ENCODE measurements at places on chromosomes 3 and 15.
A peak's percentile ranks its signal among the peaks of the same experiment; 100 is the strongest.

GRCh38 chr15:68429691-68430470, 2.1 kb downstream of the ITGA11 start:
- DNase-seq = no peak

- DNase-seq = peak; percentile 15
Observed at GRCh38 chr3:64612082-64612860, 75.5 kb downstream of the ADAMTS9 start.

DNA sequence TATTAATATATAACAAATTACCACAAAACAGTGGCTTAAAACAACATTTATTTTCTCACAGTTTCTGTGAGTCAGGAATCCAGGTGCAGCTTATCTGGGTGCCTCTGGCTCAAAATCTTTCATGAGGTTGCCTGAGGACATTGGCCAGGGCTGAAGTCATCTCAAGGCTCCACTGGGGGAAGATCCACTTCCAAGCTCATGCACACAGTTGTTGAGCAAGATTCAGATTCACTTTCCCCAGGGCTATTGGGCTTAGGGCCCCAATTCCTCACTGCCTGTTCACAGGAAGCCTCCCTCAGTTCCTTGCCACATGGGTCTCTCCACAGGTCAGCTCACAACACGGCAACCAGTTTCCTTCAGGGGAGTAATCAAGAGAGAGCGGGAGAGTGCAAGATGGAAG, 35.0 kb downstream of the RFTN1 start:
- DNase-seq = no peak

DNA sequence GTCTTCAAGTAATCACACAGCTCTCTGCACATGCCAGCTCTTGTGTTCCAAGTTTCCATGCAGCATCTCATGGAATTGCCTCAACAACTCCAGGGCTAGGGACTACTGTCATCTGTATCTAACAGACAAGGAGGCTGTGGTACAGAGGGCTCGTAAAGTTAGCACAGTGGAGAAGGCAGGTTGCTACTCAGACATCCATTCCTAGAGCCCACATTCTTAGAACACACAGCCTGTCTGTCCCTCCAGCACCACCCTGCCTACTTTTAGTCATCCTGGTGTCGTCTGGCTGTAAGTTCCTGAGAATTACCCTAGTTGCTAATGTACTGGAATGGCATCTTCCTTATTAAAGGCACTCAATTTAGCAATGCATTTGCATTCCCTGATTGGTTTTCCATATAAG, 862.5 kb downstream of the FHIT start:
- DNase-seq = no peak

- no peak for DNase-seq
Observed at GRCh38 chr3:127005864-127006500, 23.1 kb downstream of the PLXNA1 start.

DNA sequence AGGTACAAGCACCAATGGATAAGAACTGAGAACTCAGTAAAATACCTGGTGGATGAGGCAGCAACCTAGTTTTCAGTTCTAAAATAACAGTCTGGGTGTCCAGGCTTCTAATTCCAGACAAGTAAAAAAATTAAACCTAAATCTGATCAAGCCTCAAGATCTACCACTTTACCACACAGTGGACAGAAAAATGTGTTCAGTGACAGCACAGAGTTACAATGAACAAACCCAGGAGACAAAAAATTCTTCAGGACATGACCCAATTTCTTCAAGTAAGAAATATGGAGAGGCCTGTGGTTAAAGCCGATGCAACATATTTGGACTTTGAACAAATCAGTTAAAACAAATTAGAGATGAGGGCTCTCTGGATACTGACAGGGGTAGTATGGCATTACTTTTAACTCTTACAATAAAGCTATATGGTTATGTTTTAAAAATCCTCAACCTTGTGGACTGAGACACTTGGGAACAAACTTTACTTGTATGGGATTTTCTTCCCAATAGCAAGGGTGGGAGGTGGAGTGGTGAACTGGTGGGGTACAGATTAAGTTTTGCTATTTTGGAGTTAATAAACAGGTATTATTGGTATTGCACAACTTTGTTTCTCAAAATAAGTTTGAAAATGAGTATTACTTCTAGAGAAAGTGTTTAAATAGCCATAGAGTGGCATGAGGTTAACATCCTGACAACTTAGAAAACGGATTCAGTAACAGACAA, 14.2 kb downstream of the CCNL1 start:
- no peak for DNase-seq

DNA sequence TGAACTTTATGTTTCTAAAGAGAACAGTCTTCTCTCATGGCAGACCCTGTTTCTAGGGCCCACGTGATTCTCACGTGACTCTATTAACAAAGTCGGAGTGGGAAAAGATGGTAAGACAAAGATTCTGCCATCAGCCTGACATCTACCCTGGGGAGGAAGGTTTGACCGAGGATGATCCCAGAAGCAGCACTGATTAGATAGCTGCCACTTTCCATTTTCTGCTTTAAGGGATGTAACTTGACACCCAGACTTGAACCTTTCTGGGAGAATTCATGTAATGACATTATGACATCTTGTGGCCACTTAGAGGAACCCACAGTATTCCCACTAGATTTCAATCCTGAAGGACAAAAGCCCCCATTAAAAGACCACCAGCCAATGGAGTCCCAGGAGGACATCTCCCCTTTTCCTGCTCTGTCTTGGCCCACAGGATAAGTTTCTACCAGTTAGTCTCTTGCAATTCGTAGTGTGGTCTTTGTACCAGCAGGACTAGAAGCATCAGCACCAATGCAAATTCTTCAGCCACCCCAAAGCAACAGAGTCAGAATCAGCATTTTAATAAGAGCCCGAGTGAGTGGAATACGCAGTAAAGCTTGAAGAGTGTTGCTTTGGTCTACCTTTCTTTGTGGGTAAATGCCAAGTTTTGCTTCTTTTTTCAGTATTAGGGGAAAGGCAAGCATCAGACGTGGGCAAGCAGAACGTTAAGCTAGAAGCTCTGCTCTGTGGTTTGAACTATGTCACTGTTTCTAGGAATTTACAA, 480.5 kb upstream of the PROK2 start:
- DNase-seq = peak; percentile 43

- no peak for DNase-seq
Observed at GRCh38 chr15:27064080-27064479, 93.1 kb downstream of the GABRG3 start.

DNA sequence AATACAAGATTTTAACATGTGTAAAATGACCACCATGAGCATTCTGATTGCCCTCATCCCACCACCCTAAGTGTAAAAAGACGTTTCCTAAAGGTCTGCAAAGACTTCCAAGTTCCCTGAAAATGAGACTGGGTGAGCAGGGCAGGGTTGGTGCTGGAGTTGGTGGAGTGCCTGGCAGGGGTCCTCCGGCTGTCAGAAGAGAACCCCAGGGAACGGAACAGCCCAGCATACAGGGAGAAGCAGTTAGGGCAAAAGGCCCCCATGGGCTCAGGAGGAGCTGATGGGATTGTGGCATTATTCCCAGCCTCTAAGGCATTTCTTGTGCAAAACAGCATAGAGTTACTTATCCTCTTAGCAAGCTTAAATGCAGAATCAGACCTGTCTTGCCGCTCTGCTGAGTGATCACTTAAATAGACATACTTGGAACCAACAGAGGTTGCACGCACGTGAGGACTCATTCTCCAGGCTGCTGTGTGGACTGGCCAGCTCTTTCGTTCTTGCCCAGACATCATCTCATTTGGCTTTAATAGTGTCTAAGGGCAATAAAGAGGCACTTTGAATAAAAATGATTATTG, 36.0 kb downstream of the XYLB start:
- no peak for DNase-seq

GRCh38 chr15:69652751-69653305, 200.2 kb downstream of the RPLP1 start:
- DNase-seq = no peak

- DNase-seq = no peak
Observed at GRCh38 chr15:48360841-48361240, 29.6 kb downstream of the DUT start.

DNA sequence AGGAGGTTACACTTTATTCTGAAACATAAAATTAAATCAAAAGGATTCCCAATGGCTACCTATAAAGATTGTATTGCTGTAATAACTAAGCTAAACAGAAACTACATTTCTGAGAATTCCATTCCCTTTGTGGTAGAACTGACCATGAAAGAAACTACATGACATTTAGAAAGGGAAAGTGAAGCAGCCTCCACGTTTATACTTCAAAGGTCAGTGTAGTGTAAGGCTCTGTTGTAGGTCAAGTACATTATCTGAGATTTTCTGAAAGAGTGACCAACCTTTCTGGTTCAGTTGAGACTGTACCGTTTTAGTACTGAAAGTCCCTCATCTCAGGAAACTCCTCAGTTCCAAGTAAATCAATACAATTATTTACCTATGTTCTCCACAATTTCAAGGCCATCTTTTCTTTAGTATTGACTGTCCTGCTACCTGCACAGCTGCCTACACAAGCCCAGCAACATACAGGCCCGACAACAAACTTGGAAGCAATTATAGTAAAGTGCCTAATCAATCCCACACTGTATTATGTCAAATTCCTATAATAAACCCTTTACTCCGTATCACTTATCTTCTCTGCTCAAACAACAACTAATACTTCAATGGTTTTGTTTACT, 343.0 kb downstream of the PLOD2 start:
- no peak for DNase-seq

DNA sequence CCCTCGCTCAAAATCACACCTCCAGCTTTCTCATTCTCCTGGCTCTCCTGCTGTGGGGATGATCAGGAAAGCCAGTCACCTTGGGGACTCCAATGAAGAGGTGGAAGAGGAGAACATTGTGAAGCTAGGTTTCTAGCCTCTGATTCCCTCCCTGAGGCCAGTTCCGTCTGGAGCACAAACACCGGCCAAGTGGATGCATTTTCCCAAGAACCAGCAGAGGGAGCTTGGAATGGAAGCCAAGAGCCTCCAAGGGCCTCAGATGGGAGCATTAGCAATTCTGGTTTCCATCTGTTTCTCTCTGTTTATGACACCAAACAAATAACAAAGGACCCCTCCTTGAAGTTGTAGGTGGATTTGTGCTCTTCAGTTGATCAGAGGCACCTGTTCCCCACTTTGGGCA, 40.6 kb upstream of the NMNAT3 start:
- DNase-seq = peak; percentile 50

GRCh38 chr3:66989241-66989640, 8.9 kb upstream of the KBTBD8 start:
- peak; percentile 3 for DNase-seq

DNA sequence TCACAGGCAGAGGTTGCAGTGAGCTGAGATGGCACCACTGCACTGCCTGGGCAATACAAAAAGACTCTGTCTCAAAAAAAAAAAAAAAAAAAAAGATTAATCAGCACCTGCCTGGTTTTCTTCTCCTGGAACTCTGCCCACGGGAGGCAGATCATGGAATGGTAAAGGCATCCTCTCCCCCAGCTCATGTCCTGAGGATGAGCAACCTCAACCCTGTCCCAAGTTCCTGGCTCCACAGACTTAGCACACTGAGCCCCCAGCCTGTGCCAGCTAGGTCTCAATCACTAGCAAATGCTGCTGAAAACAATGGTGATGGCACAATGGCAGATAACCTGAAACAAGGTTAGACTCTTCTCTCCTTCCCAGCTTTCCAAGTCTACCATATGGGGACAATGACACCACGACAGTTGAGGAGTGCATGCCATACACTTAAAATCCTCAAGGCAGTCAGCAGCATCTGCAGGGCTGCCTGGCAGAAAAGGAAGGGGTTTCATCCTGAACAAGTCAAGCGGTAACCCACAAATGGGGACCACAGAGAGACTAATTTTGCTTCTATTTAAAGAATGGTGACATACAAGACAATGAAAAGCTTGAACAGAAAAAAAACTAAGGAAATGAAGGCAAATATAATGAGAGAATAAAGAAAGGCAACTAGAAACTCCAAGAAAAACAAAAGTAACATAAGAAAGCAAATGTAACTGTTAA, 4.8 kb downstream of the CLN6 start:
- DNase-seq = no peak

Data from retina (tissue), 1 donor.